PC-3 (cell line): ENCODE measurements at places on chromosomes 3 and 15. TPM values are rescaled to one million over a fixed set of nuclear protein-coding genes. Genes with fewer than 3 reads are reported as not detected.

DNA sequence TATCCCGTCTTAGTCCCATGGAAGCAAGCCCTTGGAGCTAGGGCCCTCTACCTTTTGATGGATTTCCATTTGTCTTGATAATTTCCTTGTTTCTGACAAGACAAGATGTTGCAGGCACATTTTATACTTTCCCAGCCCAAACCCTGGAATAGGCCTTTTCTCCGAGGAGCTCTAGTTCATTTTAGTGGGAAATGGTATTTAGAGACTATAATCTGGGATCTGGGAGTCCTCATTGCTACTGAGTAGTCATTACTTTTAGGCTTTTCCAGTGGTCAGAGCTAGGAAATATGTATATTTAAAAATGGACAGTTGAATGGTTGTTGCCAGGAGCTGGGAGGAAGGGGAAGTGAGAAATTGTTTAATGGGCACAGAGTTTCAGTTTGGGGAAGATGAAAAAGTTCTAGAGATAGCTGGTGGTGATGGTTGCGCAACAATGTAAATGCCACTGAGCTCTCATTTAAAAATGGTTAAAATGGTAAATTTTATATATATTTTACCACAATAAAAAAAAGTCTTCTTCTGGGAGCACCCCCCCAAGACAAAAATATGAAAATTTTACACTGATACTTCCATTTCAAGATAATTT lies 31.6 kb downstream of the MLH1 start:
- no peak for DNase-seq

GRCh38 chr3:155500194-155500818 lies 206.8 kb upstream of the STRIT1 start:
- no peak for DNase-seq

- no peak for DNase-seq
These were observed 114.0 kb upstream of the POU1F1 start for GRCh38 chr3:87390353-87390752.

GRCh38 chr3:6526861-6527260 lies 334.1 kb upstream of the GRM7 start:
- no peak for DNase-seq

DNA sequence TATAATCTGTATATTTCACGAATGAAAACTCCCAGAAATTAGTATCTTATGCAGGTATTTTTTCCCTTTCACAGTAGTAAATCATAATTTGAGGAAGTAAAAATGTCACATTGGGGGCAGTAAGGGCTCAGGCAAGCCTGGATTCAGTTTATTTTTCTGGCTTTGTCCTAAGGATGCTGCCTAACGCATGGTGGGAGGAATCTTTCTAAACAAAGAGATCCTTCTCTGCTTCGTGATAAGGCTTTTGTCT lies 35.7 kb downstream of the DNASE1L3 start:
- no peak for DNase-seq

- peak; percentile 54 for DNase-seq
These were observed 9.5 kb upstream of the C3orf49 start for GRCh38 chr3:63809607-63810006.

Gene SCAMP5
- 7.0 and 9.0 TPM in 2 replicates for total RNA-seq

Gene WNT7A
- 16.2 and 18.1 TPM in 2 replicates for total RNA-seq

Gene SLC22A14
- total RNA-seq, result 0.07 TPM in 1 of 2 replicates, not detected in the other
